ENCODE measurements at places on chromosomes 1 and 21.

DNA sequence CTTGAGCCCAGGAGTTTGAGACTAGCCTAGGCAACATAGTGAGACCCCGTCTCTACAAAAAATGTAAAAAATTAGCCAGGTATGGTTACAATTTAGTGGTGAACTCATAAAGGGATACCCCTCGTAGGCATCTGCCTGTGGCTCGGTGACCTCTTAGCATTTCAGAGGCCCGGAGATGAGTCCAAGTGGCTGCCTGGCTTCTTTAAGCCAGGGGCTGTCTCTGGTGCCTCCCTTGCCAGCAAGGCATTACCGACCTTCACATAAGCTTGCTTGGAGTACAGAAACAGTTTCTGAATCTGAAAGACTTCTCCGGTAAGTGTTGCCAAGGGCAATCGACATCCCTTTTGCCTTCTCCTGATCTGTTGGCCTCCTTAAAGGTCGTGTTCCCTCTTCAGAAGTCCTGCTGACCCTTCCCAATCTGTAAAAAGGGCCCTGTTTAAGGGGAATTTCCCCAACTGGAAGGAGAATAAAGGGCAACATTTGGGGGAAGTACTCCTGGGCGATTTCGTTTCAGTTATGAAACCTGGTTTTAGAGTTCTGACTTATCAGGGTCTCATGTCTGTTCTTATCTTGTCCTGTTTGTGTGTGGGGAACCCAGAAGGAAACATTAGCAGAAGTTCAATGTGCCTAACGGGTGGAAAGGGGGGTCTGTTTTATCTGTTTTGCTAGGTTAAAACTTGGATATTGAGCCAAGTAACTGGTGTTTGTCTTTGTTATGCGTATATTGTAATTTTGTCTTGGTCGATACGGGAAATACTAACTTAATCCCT, 32.9 kb downstream of the KIFAP3 start:
- DNase-seq, result no peak

- DNase-seq, result no peak
Observed at GRCh38 chr1:81921851-81922462, 121.2 kb downstream of the ADGRL2 start.

DNA sequence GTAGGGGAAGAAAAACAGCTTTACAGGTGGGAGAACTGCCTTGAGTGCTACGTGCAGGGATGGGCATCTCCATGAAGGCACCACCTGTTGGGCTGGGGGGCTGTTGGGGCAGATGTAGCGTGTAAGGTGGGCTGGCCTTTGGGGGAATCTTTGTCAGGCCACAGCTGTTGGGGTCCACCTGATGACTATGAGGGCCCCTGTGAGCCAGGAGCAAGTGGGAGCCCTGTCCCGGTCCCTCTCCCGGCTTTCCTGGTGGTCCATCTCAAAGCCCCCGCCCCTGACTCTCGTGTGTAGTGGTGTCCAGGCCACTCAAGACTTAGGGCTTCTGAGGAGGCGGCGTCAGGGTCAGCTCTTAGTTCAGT, 13.5 kb downstream of the SLC37A1 start:
- no peak for DNase-seq

DNA sequence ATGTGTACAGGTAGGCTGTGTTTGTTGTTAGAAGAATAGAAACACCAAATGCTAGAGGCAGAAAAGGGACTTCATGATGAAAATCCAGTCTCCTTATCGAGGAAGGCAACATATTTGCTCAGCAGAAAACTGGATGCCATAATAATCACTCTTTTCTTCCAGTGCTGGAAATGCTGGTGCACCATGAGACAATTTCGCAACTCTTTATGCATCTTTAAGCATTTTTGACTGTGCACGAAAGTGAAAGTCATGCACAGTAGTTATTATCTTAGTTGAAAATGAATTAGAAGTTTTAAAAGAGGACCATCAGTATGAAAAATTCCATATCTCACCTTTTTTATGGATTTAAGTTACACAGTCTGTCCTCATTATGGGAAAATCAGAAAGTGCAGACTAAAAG, 29.1 kb downstream of the SMYD2 start:
- DNase-seq, result no peak

- no peak for DNase-seq
Observed at GRCh38 chr1:103056423-103056822, 51.9 kb downstream of the COL11A1 start.

- DNase-seq, result no peak
Observed at GRCh38 chr1:56644064-56644918, 823 bp upstream of the PRKAA2 start.
